GM10248 (cell line): ENCODE measurements at places on chromosomes 11 and 22.
A peak's percentile ranks its signal among the peaks of the same experiment; 100 is the strongest.

- DNase-seq = no peak
These were observed 8.8 kb downstream of the ASCL2 start for GRCh38 chr11:2261436-2262230.

DNA sequence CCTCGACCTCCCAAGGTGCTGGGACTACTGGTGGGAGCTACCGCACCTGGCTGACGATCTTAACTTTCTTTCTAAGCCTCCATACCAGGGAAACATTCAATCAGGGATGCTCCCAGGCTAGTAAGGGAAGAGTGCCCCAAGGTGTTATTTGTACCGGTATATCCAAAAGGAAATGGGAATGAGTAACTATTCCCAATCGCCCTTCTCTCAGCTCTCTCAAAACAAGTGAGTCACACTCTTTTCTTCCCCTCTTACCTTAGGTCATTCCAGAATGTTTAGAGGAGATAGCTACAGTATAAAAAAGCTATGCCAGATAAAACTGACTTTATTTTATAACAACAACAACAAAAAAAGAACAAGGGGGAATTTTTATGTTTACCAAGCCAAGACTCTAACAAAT, 13.7 kb downstream of the DCDC1 start:
- DNase-seq = no peak

DNA sequence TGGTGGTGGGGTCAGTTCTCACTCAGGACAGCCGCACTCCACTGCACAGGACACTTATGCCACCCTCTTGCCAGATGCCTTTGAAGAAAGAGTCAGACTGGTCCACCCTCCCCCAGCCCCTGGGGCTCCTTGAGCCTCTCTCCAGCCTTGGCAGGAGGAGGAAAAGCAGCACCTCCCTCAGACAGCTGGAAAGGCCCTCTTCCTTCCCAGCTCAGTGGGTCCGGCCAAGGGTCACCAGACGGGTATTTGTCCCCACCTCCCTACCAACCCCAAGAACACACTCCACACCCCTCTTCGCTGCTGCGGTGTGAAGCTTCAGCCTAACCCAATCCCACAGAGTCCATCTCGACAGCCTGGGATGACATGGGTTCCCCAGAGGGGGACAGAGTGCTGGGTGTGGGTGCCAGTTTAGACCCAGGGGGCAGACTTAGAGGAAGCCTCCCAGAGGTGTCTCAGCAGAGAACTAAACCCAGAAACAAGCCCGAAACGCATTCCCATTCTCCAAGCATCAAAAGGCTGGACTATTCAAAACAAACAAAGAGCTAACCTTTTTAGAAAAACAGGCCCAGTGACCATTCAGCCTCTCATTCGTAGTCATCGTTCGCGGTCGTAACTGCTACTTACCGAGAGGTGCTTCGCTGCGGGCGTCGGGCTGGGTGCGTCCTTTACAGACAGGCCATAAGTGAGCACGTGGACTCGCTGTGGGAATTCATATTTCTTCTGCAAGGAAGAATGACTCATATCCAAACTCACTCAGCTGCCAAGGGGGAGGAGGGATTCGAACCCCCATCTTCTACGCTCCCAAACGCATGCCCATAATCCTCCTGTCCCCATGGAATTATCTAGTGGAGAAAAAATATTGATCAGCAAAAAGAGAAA, 57.5 kb upstream of the ANO1 start:
- no peak for DNase-seq

DNA sequence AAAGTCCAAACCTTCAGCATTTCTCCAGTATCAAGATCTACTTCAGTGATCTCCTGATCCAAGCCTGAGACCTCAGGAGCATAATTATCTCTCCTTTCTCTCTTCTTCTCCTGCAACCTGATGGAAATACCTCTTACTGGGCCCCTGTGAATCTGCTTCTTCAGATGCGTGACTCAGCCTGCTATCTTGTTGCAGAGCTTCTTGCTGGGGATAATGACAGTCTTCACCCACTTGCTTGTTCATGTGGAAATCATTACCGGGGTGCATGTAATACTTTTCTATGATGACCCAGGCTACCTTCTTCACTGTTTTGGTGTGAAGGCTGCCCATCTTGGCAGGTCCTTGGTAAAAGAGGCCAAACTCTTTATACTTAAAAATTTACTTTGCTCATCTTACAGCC, 140.0 kb upstream of the POU2AF2 start:
- DNase-seq = no peak

GRCh38 chr22:27799015-27799826, 2.3 kb downstream of the MN1 start:
- DNase-seq = no peak

DNA sequence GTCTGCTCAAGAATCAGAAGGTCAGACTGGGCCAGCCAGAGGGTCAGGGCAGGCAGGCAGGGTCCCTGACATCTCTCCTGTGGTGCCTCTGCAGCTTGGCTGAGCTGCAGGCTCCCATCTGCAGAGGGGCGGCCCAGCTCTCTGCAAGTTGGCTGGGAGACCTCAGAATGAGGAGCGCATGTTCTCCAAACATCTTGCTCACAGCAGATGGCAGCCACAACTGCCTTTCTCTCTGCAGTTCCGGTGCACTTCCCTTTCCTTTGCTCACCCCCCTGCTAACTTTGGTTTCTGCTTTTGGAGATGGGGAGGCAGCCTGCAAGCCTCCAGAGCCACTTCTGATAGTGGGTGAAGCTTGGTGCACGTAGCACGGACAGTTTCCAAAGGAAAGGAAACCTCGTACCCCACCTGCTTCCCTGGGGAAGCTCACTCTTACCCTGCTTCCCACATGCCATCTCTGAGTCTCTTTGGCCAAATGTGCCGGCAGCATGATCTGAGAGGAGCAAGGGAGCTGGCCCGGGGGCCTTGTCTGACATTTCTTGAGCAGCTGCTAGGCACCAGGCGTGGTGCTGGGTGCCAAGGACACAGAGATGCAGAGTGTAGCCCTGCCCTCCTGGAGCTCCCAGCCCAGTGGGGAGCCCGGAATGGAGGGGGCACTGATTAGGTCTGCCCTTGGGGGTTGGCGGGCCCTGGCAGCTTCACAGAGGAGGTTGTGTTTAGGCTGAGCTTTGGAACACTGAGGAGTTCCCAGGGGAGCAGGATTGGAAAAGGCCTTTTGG, 18.2 kb downstream of the DAGLA start:
- DNase-seq = no peak

DNA sequence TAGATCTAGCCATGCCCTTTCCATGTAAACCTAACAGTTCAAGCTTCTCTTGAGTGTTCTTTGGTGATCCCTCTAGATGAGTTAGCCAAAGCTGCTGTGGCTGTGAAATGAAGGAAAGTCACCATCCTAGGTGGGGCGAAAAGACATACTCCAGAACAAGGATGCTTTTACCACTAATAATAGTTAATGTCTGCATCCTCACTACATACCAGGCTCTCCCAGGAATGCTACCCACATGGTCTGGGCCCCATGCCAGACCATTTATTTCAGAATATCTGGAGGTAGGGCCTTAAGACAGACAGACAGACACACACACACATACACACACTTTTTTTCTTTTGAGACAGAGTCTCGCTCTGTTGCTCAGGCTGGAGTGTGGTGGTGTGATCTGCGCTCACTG, 14.7 kb downstream of the ABTB2 start:
- no peak for DNase-seq

GRCh38 chr11:86091566-86091965, 22.7 kb upstream of the PICALM start:
- DNase-seq = no peak

GRCh38 chr22:34696557-34696956, 369.4 kb upstream of the ISX start:
- no peak for DNase-seq

DNA sequence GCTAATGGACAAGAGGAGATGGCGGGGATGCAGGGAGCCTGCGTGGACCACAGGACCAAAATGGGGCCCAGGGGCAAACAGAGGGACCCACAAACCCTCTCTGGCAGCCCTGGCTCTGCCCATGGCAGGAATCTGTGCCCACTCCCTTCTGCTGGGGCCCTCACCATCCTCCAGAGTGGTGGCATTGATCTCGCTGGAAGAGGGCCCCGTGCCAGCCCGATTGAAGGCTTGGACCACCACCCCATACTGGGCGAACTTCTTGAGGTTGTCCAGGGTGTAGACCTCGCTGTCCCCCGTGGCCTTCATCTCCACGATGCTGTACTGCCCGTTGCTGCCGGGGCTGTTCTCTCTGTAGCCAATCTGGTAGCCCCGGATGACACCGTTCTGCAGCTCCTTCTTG, 137.1 kb downstream of the CEP164 start:
- DNase-seq = no peak

GRCh38 chr11:1864231-1864630, 11.3 kb downstream of the LSP1 start:
- DNase-seq = no peak

GRCh38 chr11:9265211-9266131, at the start of gene DENND5A:
Gene DENND5A, minus strand, starts transcription at chr11:9265350. Its CDS starts 281 bp downstream, at chr11:9265069.
- peak; percentile 94 for DNase-seq

- no peak for DNase-seq
These were observed 80.9 kb downstream of the MED15 start for GRCh38 chr22:20588092-20588842.

- DNase-seq = peak; percentile 36
These were observed 10.4 kb upstream of the AHNAK start for GRCh38 chr11:62556875-62557631.

GRCh38 chr22:50308597-50308935, 1.1 kb upstream of the PLXNB2 start:
- no peak for DNase-seq

DNA sequence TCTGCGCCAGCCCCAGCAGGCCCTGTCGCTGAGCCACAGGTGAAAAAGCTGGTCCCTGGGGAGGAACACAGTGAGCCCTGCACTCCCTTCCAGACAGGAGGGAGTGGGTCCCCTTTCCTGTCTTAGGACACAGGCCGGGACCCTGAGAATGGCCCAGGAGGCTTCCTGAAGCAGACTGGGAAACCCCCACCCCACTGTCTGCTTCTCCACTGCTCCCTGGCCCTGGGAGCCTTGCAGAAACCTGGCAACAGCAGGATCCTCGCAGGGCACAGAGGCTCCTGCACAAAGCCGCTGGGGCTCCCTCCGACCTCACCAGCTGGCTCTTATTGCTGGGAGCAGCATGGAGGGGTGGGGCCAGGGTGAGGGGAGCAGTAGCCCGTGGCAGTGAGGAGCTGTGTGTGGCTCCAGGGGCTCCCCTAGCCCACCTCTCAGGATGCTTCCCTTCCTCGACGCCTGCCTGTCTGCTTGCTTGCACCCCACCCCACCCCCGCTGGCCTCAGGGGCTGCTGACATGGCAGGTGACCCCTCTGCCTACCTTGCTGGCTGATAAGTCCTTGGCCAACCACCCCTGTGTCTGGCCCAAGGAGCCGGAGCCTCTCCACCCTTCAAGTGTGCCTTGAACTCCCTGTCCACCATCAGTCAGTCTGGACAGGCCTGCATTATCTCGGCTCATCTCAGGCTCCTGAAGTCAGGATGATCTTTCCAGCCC, 72.1 kb upstream of the KCNQ1OT1 start:
- no peak for DNase-seq

- DNase-seq = no peak
These were observed at the start of gene USH1C for GRCh38 chr11:17544181-17544622. Gene USH1C, minus strand, starts transcription at chr11:17544416. Its CDS starts 109 bp downstream, at chr11:17544307.

DNA sequence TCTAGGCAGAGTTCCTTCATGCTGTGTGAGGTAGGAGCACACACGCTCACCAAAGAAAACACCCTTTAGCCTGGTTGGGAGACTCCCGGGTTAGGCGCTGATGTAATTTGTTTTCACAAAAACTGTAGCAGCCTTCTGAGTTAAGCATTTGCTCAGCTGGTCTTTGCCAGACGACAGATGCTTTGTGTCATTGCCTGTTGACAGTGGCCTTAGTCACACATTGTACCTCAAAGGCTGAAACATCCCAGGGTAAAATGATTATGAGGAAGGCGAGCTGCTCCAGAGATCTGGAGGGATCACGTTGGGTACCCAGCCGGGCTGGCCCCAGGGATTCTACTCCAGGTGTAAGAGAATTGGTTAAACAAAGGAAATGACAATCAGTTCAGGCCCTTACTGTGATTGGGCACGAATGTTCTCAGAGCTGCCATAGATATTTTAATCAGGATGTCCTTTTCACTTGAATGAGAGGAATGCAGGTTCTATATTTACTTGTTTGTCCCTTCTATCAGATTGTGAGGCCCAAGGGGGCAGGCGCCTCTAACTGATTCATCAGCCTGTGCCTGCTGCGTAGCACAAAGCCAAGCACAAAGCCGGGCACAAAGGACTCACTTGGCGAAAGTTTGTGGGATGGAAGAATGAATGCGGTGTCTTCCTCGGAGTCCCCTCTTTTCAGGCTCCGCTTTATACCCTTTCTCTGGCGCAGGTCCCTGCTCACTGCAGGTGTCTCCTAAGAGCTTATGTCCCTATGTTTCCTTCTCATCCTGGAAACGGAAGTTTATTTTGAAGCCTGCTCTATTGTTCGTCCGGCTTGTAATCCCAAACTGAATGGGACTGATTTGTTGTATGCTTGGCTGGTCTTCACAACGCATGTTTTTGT, 47.1 kb downstream of the ADM start:
- no peak for DNase-seq

DNA sequence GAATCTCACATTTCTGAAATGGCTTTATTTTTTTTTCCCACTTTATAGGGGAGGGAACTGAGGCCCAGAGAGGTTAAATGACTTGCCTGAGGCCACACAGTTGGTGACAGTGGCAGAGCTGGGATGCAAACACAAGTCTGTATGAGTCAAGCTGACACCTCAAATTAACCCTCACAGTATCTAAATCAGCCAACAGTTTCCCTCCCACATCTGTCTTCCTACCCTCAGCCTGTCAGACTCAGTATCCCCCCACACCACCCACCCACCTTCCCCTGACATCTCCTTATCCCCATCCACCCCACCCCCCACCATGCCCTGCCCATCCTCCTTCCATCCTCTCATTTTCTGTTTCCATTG, 95.2 kb downstream of the TP53I11 start:
- DNase-seq = no peak

GRCh38 chr11:131373095-131373725, 2.8 kb downstream of the NTM start:
- DNase-seq = no peak

DNA sequence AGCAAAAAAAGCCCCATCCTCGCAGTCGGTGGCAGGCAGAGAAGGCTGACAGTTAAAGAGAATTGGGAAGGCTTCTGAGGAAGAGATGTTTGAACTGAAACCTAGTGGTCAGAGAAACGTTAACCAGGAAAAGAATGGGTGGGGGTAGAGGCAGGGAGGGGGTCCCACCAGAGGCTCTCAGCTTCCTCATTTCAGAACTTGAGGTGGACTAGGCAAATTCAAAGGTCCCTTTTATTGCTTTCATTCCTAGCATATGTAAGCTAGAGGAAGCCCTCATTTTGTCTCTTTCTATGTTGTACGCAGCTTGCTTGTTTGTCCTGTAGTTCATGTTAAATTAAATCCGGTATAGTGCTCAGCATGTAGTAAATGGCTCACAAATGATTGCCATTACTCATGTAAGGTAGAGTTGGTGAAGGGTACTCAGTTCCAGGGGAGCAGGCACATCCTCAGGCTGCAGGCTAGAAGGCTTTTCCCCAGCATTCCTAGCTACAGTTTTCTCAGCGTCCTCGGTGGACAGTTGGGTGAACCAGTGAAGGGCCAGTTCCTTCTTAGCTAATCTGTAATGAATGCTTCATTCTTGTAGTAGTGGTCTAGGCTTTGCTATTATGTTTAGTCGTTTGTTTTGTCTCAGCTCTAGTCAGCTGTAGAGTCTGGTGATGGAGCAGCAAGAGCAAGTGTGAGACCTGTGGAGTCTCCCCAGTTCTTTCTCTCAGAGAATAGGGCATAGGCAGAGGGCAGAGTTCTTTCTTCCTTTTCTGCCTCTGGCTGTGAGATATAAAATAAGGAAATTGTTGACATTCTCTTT, 58.6 kb downstream of the UVRAG start:
- peak; percentile 52 for DNase-seq

- no peak for DNase-seq
These were observed 66.1 kb upstream of the A4GALT start for GRCh38 chr22:42786606-42787356.
